Astrocyte (in vitro differentiated cells and primary cell): ENCODE measurements at places on chromosomes 13 and 19. TPM values are rescaled to one million over a fixed set of nuclear protein-coding genes. Genes with fewer than 3 reads are reported as not detected.
A peak's percentile ranks its signal among the peaks of the same experiment; 100 is the strongest.

ANKRD27 gene
- total RNA-seq: 19.7 and 20.8 TPM in 2 replicates

- DNase-seq: no peak
Observed at GRCh38 chr19:6608940-6609339, 18.0 kb upstream of the CD70 start.

DNA sequence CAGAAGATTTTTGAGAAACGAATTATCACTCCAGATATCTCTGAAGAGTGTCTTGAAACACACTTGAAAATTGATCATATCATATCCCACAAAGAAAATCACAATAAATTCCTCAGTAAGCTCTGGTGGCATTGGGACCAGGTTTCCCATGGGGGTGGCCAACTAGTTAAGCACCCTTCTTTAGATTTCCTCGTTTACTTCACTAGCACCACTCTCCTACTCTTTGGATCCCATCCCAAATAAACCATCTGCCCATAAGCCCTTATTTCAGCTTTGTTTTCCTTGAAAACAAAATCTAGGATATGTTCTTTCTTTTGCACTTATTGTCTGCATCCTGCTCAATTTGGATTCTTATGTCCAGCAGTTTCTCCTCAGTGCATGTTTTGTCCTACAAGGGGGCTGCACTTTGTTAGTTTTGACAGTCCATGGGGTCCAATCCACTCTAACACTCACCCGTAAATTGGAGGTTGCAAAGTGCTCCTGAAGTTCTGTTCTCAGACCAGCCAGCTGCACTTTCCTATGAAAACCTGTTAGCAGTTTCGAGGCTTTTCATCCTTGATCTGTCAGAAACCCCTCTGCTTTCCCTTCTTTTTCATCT lies 40.3 kb upstream of the FAM124A start:
- DNase-seq: no peak

NKG7 gene
- not detected in 2 replicates for total RNA-seq

DNA sequence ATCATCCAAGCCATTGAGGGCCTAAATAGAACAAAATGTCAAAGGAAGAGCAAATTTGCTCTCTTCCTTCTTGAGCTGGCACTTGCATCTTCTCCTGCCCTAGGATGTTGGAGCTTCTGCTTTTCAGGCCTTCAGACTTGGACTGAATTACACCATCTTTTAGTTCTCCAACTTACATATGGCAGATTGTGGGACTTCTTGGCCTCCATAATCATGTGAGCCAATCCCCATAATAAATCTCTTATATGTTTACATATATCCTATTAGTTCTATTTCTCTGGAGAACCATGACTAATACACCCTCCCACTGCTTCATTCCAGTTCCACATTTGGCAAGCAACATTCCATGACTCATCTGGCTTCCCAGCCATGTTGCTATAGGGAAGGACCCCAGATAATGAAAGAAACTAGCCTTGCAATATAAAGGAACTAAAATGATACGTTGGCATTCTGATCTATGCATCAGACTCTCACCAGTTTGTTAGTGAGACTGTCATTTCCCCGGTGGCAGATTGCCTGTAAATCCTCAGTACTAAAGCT lies 11.0 kb upstream of the ACOD1 start:
- DNase-seq: peak; percentile 95
